ENCODE measurements at places on chromosomes 3 and 15.

DNA sequence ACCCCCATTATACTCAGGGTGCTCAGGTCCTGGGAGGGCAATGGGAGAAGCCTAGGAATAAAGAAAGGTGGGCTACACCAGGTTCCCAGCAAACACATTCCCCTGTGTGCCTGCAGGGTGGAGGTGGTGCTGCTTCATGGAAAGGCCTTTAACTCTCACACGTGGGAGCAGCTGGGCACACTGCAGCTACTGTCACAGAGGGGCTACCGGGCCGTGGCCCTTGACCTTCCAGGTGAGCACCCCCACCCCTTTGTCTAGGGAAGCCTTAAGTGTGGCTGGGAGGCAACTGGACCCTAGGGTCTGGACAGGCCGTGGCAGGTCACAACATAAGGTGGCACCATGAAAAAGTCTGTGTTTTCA, 3.3 kb downstream of the ABHD14A start:
- no peak for DNase-seq

GRCh38 chr3:4977853-4978203, 1.4 kb upstream of the BHLHE40 start:
- DNase-seq = no peak

GRCh38 chr3:181712553-181713279, 991 bp downstream of the SOX2 start:
- no peak for DNase-seq

DNA sequence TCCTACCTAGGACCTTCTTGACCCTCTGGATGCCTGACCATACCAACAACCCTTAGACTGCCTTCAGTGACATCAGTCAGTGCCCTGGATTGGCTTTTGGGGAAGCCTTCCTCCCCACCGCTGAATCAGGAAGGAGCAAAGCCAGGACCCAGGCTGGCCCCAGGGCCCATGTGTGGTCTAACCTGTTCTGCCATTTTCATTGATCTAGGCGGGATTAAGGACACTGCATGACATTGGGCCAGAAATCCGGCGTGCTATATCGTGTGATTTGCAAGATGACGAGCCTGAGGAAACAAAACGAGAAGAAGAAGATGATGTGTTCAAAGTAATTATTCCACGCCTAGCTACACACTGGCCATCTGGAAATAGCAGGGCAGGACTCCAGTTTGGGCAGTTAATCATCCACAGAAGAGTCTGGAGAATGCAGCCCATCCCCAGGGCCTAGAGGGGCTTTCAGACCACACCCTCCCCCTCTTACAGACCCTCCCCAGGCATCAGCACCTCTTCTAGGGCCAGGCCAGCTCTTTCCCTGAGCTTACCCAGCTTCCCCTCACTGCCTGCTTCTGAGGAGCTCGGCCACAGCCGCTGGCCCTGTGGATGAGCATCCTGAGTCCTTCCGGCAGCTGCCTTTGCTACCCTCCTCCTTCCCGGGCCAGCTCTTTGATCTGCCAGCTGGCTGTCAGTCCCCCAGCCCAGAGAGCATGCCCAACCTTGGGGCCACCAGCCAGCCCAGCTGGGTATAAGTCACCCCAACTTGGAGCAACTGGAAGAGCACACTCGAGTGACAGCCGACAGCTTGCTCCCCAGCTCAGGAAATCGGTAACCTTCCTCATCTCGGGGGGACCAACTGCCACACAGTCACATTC, 45.9 kb downstream of the CHDH start:
- peak; percentile 81 for DNase-seq

Data from mesenteric fat pad (tissue), 1 donor.